ENCODE measurements at places on chromosomes 5 and 9.

DNA sequence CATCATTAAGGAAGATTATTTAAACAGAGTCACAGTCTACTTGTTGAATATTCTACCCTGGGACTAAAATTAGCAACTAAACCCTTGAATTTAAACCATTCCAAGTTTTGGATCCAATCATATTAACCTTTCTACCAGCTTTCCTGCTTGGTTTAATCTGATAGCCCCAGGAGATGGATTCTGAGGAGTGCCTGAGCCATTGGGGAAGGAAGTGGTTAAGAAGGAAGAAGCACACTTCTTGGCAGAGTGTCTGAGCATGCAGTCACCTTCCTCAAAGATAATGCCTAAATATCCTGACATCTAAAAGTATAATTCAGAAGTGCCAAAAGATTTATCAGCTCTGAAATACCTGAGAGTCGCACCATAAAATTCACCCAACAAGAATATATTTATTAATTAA, 74.1 kb upstream of the SNCAIP start:
- no peak for DNase-seq

DNA sequence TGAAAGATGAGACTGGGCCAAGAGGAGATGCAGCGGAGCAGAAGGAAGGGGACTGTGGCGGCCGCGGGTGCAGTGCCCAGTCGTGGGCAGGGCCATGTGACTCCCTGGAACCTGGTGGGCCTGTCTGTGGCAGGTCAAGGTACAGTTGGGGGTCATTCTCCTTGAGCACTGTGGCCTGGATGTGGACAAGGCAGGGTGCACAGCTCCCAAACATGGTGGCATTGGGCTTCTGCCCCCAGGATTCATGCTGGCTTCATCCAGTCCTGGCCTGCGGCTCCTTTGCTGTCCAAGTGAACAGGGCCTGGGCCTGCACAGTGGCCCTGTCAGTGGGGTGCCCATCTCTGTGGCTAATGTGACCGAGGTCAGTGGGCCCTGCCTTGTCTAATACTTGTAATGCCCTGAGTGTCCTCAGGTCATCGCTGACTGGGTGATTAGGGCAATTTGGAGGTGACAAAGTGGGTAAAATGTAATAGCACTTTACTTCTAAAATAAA, 39.9 kb downstream of the CEP72 start:
- no peak for DNase-seq

- no peak for DNase-seq
Observed at GRCh38 chr5:79806741-79807140, 117.1 kb downstream of the CMYA5 start.

DNA sequence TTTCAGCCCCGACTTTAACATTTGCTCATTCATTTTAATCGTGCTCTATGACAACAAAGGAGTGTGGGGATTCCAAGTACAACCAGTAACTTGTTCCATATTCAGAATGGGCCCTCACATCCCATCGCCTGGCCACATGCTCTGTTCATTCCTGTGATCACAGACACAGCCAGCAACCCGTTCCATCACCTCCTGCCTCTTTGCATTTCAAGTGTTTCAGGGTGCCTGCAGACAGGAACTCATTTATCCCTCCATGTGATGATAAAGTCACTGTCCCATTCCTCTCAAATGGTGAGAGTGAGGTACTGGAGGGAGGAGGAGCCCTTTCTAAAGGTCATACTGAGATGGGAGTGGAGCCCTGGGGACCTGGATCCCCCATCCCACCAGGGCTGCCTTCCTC, 571.1 kb downstream of the MAT2B start:
- DNase-seq = no peak

DNA sequence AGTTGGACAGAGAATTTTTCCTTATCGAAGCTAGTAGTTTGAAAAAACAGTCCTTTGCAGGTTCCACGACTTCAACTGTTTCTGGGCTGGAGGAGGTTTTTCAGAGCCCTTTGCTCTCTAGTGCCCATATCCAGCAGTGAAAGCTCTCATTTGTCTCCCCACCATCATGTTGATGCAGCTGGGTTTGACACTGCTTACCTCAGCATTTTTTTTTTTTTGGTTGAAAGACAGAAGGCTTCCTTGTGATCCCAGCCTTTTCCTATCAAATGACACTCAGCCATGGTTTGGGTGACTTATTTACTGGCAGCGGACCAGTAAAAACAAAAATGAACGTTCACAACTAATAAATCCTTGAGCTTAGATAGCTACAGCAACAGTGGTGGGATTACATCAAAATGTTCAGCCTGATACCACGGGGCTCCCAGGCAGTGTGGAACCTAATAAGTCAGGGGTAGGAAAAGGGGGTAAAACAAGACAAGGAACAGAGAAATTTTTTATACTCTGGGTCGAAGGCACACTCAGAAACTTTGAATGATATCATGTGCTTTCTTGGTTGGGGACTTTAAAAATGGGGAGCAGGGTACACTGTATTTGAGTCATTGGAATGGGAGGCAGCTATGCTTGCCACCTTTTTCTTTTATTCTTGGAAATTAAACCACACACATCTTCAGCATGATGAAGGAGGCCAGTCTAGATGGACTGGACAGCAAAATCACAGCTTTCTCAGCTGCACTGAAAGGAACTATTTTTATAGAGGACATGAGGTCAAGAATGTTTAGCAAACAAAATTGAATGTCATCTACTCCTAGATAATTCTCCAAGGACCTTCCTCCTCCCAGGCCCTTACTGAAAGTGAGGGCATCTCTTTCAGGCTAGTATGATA, 308.9 kb upstream of the MPDZ start:
- no peak for DNase-seq

- DNase-seq = peak; percentile 70
Observed at GRCh38 chr5:55149308-55149795, 10.6 kb upstream of the GPX8 start.

Measured in epithelial cell of esophagus (primary cell).